CD4-positive, alpha-beta T cell treated with Interleukin-1 beta for 1 hour (primary cell): ENCODE measurements at places on chromosomes 7 and 10.

- DNase-seq: no peak
These were observed 391.7 kb downstream of the KCNMA1 start for GRCh38 chr10:77245953-77246352.

DNA sequence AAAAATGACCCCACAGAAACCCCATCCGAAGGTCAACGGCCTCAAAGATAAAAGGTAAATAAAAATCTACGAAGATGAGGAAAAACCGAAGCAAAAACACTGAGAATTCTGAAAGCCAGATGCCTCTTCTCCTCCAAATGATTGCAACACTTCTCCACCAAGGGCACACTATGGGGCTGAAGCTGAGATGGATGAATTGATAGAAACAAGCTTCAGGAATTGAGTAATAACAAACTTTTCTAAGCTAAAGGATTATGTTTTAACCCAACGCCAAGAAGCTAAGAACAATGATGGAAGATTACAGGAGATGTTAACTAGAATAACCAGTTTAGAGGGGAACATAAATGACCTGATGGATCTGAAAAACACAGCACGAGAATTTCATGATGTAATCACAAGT, 127.8 kb downstream of the MACC1 start:
- no peak for DNase-seq

DNA sequence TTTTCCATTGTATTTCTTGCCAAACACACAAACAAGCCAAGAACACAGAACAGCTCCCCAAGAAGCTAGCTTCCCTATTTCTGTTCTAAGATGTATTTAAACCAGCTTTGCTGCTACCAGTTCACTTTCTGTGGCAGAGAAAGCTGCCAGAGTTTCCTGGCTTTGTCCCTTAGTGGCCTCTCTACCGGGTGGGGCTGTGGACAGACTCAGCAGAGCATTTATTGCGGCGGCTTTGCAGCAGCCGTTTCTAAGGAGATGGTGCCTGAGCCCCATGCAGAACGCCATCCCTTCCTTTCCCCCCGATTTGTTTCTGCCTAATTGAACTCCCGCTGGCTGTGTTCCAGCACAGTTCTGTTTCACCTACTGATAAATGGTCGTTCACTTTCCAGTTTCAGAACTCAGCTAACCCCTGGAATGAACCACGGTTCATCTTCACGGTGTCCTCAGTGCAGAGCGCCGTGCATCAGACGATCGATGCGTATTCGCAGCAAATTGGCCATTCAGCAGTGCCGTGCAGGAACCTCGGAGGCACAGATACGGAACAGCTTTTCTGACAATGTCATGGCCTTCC, 33.8 kb upstream of the SFMBT2 start:
- no peak for DNase-seq

GRCh38 chr10:119323085-119324016, 116.0 kb downstream of the GRK5 start:
- DNase-seq: no peak
